CD4-positive, alpha-beta T cell treated with Interferon gamma for 1 hour (primary cell): ENCODE measurements at places on chromosomes 6 and 20.

- peak; percentile 67 for DNase-seq
Measured at GRCh38 chr6:107114213-107114925, 946 bp downstream of the BEND3 start.

DNA sequence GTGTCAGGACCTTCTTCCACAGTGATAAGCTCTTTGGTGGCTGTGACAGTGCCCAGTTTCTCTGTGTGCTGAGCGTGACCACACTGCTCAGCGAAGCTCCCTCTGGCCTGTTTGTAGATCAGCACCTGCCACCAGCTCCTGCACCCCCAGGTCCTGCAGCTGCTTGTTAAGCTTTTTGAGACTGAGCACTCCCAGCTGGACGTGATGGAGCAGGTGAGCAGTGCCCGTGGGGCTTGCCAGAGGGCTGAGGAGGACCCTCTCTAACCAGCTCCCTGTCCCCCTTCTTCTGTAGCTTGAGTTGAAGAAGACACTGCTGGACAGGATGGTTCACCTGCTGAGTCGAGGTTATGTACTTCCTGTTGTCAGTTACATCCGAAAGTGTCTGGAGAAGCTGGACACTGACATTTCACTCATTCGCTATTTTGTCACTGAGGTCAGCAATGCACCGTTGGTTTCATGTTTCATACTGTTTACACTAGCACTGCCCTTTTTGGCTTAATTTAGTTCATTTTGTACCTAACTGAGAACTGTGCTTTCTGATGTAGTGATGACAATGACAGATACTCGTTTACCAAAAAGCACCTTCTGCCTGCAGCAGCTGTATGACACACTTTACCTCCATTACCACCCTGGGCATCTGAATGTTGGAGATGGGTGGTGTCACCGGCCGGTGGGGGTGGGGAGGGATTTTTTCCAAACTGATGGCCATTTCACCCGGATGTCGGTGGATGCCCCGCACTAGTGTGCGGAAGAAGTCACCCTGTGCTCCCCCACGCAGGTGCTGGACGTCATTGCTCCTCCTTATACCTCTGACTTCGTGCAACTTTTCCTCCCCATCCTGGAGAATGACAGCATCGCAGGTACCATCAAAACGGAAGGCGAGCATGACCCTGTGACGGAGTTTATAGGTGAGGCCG lies 12.5 kb downstream of the NELFCD start:
- DNase-seq, result no peak

GRCh38 chr20:17618673-17619013 lies 48.8 kb downstream of the DSTN start:
- DNase-seq, result no peak

- no peak for DNase-seq
Measured at GRCh38 chr6:83019741-83020140, 45.9 kb downstream of the UBE3D start.

GRCh38 chr6:151303231-151303630 lies 63.5 kb downstream of the AKAP12 start:
- DNase-seq, result no peak

DNA sequence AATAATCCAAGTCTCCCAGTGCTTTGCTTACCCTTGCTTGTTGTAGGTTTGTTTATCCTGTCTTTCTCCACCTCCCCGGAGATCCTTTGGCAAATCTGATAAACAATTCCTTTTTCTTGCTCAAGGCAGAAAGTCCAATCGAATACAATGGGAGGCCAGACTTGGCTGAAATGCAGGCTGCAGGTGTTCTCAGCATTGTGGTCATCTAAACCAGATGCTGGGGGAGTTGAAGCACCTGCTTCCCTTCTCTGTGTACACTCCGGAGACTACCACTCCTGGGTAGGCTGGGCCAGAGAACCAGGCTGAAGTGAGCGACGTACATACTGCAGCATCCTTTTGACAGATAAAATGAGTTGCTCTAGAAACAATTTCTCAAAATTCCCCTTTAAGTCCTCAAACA lies 82.6 kb upstream of the PREP start:
- no peak for DNase-seq

- no peak for DNase-seq
Measured at GRCh38 chr6:51901766-51902764, 185.3 kb downstream of the PKHD1 start.

GRCh38 chr6:117870486-117871242 lies 36.4 kb upstream of the SLC35F1 start:
- no peak for DNase-seq

DNA sequence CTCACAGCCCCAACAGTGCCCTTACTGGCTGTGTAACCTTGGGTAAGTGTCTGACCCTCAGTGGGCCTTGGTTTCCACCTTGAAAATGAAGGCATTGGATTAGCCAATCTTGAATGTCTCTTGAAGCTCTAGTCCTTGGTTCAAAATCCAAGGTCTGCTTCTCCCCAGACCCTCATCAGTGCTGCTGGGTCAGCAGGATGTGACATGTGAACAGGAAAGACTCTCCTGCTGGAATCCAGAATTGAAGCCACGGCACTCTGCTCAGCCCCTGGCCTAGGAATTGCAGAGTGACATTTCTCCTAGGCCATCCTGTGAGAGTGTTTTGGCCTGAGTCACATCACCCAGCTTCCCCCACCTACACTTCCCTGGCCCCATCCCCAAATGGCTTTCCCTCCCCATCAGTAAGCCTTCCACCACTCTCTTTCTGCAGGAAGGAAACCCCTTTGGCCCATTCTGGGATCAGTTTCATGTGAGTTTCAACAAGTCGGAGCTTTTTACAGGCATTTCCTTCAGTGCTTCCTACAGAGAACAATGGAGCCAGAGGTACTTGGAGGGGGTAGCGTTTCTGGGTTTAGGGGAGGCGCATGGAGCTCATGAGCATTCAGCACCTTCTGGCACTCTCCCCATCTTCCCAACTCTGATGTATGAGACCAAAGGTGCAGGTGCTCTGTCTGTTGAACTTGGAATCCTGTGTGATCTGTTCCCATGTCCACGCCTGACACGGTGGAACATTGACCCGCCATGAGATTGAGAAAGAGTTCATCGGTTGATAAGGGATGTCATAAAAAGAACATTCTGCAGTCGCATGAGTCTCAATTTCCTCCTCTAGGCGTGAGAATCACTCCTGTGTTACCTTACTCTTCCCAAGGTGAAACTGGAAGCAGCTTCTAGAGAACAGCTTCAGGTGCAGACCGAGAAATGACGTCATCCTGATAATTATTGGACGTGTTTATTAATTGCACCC lies 8.8 kb downstream of the POFUT1 start:
- no peak for DNase-seq

DNA sequence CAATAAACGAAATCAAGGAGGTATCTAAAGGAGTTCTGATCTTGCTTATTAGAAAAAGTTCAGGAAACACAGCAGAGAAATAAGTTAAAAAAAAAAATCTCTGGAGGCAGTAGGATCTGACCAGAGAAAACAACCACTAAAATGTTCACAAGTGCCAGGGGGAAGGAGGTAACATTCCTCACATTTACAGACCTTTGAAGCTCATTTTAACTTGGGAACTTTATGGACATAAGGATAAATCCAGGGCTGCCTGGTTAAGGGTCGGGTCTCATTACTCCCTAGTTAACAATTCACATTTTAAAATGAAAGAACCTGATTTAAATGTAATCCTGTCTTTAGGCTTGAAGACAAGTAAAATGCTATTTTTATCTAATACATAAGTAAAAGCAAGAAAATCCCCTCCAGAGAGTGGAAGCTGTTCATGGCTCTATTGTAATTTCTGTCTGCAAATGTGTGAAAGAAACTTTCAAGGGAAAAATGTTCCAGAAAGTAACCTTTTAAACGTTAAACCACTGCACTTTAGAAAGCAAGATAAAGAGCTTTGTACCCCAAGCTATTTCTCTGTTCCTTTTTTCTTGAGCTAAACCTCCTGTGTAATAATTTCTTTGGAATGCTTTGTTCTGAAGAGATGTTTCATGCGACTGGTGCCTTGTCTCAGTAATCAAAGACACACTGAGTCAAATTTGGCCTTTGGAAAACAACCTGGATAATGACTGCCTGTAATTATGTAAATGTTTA lies 38.2 kb downstream of the MYLIP start:
- DNase-seq, result no peak

DNA sequence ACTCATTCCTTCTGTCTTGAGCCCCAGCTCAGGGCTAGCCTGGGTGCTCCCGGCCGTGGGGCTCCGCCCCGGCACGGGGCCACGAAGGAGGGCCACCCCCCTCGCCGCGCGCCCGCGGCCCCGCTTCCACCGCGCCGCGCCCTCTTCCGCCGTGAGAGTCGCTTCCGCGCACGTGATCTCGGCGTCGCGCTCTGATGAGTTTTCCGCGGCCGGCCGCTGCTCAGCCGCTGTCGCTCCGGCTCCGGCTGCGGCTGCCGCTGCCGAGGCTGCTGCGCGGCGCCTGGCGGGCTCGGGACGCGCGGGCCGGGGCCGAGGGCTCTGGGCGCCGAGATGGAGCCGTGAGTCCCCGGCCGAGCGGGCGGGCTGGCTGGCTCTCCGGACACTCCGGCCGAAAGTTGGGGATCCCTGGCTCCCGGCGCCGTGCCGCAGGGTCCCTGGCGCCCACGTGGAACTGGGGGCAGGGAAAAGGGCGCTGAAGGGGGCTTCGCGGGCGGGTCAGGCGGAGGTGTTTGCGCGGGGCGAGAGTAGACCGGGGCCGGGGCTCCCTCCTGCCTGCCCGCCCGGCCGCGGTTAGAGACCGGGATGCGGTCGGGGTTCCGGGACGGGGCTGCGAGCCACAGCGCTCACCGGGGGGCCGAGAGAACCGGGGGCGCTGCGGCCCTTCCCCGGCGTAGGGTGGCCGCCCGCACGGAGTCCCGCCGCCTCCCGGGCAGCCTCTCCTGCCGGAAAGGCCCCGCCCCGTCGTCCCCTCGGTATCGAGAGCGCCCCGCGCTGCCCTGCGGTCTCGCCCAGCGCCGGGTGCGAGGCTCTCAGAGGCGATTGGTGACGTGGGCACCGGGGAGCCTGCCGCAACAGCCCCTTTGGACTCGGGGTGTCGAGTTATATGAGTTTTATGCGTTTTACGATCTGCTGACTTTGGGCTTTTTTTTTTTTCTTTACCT lies at the start of gene TMEM181:
Gene TMEM181, plus strand, starts transcription at position 197 of the 941 bp plus-strand sequence. Its CDS starts 134 bp downstream, at position 331.
- DNase-seq, result peak; percentile 85

GRCh38 chr6:142381845-142382378 lies 80.1 kb downstream of the ADGRG6 start:
- no peak for DNase-seq

- no peak for DNase-seq
Measured at GRCh38 chr20:8658103-8658502, 410.8 kb upstream of the PLCB4 start.

GRCh38 chr6:126020305-126021050 lies 34.1 kb downstream of the TRMT11 start:
- DNase-seq, result no peak
